A549 (cell line): ENCODE measurements at places on chromosomes 3 and 15. TPM values are rescaled to one million over a fixed set of nuclear protein-coding genes. Genes with fewer than 3 reads are reported as not detected.

PLXNB1 gene
- 16.7 to 20.9 TPM (median 20.5 TPM) in 3 replicates for polyA plus RNA-seq

GRCh38 chr15:89077750-89078149 lies 10.5 kb upstream of the ABHD2 start:
- DNase-seq: no peak

GRCh38 chr3:179512378-179512777 lies 50.3 kb upstream of the ACTL6A start:
- no peak for DNase-seq

- DNase-seq: no peak
Measured at GRCh38 chr3:46092702-46093080, 65.4 kb upstream of the XCR1 start.

- no peak for DNase-seq
Measured at GRCh38 chr3:162978136-162978535, 1481.5 kb downstream of the OTOL1 start.
